ENCODE measurements at places on chromosomes 11 and 22.
A peak's percentile ranks its signal among the peaks of the same experiment; 100 is the strongest.

DNA sequence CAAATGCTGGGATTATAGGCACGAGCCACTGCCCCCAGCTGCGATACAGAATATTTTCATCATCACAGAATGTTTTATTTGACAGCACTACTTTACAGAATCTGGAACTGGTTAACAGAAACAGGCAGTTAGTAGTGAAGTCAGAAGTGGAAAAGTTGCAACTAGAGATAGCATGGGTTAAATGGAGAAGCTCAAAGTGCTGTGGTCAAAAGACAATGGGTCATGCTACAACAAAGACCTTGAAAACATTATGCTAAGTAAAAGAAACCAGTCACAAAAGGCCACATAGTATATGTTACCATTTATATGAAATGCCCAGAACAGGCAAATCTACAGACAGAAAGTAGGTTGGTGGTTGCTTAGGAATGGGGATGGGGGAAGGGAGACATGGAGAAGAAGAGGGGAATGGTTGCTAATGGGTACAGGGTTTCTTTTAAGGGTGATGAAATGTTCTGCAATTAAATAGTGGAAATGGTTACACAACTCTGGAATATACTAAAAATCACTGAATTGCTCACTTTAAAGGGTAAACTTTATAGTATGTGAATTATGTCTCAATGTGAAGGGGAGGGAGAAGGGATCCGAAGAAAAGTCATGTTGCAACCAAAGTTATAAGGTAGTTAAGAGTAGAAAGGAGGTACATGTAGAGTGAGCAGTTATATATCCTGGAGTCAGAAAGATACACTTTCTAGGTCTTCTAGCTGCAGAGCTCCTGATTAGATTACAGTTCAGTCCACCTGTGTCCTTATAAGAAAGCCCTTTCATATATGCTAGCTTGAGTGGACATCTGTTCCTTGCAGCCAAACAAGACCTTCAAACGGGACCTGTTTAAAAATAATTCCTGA lies 46.3 kb upstream of the RAPSN start:
- no peak for DNase-seq

DNA sequence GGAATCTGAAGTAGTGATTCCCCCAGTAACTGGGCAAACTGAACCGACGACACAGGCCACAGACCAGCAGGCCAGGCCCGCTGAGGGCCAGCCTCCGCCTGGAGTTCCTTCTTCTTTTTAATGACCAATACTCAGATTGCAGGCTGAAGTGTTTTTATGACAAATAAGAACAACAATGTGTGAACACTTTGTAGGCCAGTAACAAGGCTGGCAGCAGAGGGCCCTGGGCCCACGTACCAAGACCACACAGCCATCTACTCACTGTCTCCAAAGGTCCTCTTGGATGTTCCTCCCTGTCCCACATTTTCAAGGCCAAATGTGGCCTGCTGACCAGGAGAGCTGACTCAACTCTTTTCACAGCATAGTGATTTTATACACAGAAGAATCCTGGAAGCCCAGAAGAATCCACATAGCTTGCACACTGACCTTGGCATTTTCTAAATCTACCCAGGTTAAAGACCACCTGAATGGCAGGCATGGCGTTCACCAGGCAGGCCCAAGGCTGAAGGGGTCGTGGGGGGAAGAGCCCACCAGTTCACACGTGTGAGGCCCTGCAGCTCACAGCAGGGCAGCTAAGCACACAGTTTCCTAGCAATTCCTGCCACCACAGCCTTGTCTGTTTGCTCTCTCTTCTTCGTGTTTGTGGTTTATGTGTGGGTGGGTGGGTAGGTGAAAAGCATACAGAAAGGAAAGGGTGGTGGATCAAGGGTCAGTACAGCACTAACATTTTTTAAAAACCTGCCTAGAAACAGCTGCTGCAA lies 13.3 kb downstream of the SMCO4 start:
- DNase-seq: no peak

DNA sequence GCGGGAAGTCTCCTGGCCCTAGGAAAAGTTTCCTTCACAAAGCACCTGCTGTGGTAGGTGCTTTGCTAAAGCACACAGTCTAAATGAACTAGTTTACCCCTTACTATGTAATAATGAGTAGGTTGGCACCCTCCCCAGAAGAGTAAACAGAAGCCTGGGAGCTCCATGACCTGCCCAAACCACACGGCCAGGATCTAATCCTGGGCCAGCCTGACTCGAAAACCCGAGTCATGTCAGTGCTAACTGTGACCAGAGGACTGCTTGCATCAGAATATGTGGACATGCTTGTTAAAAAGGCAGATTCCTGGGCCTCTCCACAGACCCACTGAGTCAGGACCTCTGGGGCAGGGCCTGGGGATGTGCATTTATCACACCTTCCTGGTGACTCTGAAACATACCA lies 67.7 kb downstream of the PANX1 start:
- DNase-seq: no peak

DNA sequence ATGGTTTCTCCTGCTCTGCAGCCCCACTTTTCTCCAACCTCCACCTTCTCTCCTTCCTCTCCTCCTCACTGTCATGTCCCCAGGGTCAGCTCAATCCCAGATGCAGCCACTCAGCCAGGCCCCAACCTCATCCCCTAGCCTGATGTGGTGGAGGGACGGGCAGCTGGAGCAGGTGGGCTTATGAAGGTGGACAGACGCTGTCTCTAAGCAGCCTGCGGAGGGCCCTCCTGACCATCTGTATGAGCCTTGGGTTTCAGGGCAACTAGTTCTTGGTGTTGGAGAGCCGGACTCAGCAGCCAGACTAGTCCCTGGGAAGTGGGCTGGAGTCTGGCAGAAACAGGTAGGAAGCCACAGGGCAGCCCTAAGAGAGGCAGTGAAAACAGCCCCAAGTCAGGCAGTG lies 18.1 kb downstream of the CRYBB2 start:
- no peak for DNase-seq

DNA sequence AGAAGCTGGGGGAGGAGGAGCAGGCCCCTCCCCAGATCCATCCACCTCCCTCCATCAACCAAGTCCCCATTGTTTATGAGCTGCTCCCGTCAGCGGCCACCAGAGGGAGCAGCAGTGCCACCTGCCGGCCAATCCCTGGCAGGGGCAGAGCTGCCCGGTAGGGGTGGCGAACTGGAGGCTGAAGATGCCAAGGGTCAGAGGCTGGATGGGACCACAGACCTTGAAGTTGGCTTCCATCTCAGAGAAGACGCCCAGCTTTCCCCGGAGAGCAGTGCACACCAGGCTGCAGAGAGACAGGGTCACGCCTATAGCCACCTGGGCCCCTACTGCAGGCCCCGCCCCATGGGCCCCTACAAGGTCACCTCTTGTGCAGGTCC lies 3.6 kb downstream of the FIBP start:
- DNase-seq: peak; percentile 90

DNA sequence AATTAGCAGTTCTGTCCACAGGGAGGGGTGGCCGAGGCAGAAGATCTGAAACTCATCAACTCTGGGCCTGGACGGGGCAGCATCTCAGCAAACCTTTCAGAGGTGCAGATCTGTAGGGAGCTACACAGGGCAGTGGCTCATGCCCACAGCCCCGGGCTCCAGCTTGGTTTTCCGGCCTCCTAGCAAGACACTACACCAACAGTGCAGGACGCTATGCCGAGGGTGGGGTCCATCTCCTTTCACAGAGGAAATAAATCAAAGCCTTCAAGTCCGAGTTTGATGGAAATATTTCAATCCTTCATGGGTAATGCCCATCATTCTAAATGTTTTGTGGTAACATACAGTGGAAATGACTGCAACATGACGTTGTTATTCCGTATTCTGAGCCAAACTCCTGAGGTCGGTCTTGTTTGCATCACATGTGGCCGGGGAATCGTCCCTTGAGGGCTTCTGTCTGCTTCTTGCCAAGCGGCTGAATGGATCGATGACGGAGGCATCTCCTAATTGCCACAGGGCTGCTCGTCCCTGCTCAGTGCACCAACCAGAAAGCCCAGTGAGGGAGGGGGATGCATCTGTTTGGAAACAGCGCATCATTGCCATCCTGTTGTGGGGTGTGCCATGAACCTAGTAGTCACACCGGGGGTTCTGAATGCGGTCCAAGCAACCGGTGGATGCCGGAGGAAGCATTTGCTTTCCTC lies 30.0 kb downstream of the LINC01488 start:
- no peak for DNase-seq

DNA sequence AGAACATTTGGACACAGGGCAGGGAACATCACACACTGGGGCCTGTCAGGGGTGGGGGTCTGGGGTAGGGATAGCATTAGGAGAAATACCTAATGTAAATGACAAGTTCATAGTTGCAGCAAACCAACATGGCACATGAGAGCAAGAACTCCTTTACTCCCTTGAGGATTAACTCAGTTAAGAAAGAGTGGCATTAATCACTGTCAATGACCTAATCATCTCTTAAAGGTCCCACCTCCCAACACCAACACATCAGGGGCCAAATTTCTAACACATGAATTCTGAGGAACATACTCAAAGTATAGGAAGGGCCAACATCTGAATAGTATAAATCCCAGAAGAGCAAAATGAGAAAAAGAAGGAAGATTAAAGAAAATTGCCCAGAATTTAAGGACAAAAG lies 272.9 kb downstream of the SWAP70 start:
- DNase-seq: no peak

Data from GM12865 (cell line).